NCI-H526 (cell line): ENCODE measurements at places on chromosomes 11 and 22.

DNA sequence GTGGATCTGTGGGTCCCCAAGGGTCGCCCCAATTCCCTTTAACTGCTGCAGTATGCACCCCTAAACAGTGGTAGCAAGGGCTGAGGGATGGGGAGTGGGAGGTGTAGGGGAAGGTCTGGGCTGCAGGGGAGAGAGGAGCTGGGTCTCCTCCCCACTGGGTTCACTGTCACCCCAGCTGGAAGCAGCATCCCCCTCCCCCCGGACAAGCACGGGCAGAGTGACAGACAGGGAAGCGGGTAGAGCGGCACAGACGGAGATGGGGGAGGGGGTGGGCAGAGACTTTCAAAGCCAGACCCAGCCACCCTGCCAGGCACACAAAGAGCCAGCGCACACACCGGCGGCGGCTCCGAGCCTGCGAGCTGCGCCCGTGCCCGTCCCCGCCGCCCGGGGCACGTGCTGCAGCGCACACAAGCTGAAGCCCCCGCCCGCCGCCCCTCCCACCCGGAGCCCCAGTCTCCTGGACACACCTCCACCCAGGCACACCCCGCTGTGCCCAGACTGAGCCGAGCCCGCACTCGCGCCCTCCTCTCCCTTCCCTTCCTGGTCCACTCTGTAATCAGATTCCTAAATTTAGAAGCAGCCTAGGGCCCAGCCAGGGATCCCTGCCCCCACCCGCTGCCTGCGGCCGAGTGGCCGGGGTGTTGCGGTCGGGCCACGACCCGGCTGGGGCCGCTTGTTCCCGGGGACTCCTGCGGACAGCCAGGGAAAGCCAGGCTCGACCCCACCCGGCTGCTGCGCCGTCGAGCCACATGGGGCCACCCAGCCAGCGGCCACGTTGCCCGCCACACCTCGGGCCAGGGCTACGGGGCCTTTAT, 935 bp upstream of the RCOR2 start:
- DNase-seq: peak; percentile 94

GRCh38 chr11:130451231-130452019, 3.0 kb downstream of the ADAMTS15 start:
- DNase-seq: no peak

- no peak for DNase-seq
These were observed 1.5 kb downstream of the THAP7 start for GRCh38 chr22:21000207-21000986.

DNA sequence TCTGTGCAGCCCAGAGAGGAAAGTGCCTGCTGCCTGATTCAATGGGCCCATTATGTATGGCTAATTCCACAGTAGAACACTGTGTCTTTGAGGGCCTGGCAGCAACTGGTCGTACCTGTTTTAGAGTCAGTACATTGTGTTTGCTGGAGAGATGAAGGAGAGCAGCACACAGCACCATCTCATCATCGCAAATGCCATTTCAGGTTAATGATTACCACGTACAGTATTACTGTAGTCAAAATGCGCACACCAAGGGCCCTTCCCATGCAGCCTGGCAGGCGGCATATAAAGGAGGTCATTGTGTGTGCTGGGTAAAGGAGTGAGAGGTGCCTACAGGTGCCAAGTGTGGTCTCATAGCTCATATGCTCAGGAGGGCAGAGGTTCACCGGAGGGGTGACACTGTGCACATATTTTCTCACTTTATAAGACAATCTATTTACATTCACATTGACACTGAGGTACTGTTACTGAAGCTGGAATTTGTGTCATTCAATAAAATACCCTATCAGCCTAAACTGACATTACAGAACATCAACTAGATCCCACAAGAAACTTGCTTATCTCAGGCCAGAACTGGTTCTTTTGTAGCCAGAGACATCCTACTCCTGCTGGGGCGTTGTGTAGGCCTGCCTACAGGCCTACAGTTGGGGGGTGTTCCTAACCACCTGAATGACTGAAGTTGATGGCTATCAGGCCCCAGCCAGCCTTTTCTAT, 90.4 kb downstream of the APIP start:
- DNase-seq: peak; percentile 97

GRCh38 chr11:104060820-104061219, 24.4 kb downstream of the DDI1 start:
- DNase-seq: peak; percentile 50

DNA sequence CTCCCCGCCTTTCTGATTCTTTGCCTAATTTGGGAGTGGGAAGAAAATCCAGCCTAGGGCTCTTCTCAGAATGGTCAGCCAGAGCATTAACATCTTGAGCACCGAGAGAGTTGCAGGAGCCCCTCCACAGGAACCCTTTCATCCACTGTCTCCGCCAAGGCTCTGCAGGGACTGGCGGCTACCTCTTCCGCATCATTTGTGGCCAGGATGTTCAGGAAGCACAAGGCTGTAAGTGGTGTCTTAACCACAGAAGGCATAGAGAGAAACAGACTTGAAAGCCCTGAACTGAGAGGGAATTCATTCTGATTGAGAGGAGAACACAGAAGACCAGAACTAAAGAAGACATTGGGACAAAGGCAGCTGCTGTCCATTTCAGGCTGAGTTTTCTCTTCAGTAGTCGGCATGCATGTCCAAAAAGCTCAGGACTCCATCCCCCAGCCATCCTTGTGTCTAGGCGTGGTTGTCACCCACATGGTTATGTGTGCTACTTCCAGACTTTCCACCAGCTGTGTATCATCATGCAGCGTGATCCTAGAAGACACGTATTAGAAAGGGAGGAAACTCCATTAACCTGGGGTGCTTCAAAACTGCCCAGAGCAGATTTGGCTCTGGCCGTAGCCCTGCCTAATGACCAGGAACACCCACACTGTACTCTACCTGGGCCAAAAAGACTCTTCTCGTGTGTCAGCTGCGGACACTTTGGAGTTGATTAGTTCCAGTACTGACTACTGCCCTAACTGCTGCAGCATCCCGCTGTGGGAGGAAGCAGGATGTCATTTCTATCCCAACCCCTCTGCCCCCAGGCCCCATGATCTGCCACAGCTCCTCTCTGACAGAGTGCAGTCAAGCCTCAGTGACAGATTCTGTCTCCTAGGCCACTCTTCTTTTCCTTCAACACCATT, 725.1 kb downstream of the NTM start:
- no peak for DNase-seq

- no peak for DNase-seq
These were observed 8.6 kb upstream of the TRIM29 start for GRCh38 chr11:120146413-120147093.

DNA sequence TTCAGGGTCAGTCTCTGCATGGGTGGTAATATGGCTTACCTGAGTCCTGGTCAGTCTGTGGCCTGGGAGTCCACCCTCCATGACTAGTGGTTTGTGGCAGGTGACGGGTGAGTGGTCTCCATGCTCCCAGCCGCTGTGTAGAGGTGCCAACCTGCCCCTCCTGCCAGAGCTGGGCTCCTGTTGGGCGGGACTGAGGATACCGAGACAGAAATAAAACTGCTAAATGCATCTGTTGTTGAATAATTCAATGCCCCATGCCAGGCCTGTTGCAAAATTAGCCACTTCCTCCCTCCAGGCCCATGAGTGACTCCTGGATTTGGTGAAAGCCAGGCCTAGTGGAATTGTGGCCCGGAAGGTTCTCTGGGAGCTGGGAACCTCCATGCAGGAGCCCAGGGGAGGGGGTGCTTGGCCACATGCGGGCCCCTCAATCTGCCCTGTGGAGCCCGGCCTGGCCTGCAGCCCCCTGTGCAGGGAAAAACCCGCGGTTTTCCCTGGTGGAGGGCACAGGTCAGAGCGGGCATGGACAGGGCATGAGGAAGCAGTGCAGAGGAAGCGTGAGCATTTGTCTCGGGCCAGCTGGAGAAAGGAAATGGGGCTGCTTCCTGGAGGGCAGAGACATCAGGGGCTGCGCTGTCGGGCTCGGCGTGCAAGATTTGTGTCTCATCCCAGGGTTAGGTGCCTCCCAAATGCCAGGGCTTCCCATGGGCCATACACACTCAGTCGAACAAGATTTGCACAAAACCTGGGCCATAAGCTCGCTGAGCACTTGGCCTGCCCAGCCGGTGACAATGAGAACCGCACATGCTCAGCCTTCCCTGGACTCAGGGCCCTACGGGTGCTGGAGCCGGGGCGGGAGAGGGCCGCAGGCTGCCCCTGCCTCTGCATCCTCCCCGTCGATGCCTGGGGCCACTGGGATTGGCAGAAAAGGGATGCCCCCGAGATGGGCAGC, 66.9 kb downstream of the KCNQ1 start:
- no peak for DNase-seq

GRCh38 chr11:120651396-120651795, 139.8 kb downstream of the GRIK4 start:
- DNase-seq: no peak
